ENCODE measurements at places on chromosomes 5 and 9.

GRCh38 chr5:67774267-67774552, 441.3 kb upstream of the PIK3R1 start:
- no peak for DNase-seq

DNA sequence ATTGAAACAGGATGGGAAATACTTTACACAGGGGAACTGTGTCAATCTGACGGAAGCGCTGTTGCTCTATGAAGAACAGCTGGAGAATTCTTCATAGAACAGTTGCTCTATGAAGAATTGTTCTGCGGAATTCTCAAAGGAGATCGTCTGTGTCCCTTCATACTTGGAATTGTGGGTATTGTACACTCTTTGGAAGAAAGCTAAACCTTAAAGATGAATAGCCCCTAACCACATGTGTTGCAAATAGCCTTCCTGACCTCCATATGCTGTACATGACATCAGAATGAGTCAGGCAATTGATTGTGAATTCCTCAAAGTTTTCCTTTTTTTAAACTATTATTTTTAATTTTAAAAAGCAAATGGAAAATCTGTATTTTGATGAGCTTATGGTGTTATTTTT, 15.6 kb downstream of the NIM1K start:
- DNase-seq, result no peak

DNA sequence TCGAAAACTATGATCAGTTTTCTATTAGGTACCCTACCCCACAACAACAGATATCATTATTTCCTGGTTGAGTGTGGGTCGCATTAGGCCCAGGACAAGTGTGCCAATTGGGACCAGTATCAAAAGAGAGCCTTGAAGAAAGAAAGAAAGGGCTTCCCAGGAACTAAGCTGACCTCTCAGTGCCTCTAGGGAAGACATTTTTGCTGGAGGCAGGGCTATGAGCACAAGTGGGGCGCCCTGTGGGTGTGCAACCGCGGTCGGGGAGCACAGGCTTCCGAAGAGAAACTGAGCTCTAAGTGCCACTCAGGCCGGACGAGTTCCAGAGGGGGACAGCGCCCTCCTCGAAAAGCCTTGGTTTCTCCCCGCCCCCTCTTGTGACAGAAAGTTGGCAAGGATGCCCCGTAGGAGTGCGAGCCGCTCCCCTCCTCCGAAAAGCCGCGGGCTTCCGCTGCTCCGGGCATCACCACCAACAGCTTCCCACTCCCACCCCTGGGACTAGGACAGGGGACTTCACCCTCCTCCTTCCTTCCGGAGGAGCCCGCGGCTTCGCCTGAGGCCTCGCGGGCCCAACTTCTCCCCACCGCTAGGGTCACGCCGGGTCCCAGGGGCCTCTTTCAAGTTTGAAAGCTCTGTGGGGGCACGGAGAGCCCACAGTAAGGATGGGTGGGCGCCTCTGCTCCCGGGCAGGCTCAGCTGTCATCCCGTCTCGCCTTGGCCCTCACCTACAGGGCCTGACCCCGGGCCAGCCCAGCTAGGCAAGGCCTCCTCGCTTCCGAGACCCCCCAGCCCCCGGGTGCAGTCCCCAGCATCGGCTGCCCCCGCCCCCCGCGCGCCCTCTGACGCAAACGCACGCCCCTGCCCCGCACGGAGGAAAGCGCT, 2.0 kb downstream of the NR2F1-AS1 start:
- DNase-seq, result no peak

GRCh38 chr5:69493396-69494133, 975 bp downstream of the OCLN start:
- DNase-seq, result no peak

Measured in AG09309 (cell line).